ENCODE measurements at places on chromosomes 1 and 21.

DNA sequence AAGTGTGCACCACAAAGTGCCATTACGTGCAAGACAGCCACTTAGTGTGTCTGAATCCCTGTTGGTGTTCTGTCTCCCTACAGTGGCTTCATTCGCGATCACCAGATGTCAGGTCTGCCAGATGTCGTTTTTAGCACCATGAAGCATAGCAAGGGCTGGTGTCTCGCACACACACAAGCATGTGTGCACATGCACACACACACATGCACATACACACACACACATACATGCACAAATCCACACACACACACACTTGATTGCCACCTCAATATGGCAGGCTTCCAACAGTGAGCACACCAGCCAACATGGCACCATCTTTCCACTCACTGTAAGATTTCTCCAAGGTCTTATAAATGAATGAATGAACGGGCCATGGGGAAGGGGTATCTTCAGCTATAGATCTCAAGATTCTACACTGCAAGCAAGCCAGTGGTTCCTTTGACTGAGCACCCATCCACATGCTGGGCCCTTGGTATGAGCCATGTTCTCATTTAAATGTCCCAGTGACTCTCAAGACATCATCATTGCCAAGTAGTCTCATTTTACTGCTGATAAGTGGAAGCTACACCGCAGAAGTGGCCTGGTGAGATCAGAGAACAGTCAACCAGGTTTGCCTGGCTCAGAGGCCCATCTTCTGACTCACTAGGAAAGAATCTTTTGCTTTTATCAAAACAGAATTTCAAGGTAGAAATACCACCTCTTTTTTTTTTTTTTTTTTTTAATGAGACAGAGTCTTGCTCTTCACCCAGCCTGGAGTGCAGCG lies 84.9 kb downstream of the SIM2 start:
- DNase-seq: no peak

- DNase-seq: no peak
Observed at GRCh38 chr1:150808846-150809245, 786 bp upstream of the CTSK start.

DNA sequence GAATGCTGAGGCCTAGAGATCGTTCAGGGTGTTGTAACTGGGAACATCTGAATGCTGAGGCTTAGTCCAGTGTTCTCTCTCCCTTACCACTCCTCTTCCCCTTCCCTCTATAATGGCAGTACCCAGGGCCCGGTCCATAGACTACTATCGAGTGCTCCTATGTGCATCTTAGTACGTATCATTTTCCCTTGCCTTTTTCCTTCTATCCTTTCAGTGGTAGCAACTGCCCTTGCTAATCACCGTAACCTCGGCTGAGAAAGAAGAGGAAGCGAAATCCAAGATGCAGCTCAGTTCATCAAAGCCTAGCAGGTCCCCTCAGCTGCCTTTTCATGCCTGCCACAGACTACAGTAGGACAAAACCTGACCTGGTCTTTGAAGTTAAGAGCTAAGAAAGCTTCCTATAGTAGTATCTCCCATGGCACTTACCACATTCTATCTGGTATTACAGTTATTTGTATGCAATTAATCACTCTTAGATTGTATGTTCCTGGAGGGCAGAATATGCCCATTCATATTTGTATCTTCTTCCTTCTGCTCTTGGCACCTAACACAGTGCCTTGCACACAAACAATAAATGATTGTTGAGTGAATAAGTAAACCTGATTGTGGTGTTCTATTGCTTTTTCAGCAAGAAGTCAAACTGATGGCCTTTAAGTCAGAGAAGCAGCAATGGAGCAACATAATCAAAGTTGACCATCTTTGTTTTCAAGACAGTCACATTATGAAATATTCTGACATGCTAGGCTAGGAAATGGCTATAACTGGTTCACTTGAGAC lies 22.4 kb downstream of the CNIH4 start:
- DNase-seq: no peak

- DNase-seq: no peak
Observed at GRCh38 chr1:209587789-209588188, 4.3 kb downstream of the CAMK1G start.

DNA sequence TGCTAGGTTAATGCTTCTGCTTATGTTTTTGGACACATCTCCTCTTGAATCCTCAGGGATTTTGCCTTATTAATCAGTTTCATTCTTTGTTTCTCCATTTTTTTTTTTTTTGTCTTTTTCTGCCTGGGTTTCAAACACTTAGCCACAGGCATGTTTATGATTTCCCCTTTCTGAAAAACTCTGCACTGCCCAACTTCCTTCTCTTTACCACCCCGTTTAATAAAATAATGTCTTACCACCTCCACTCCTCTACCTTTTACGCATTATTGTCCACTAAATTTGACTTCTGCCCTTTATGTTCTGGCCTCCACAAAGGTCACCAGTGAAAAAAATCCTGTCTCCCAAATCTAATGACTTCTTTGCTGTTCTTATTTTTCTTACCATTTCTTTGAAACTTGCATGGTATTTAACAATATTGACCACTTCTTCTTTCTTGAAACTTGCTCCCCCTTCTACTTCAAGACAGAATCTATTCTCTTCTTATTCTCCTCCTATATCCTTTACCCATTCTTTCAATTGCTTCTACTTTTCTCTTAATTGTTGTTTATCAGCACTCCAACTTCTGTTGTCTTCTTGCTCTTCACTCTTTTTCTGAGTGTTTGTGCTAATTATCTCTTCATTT lies 150.3 kb downstream of the TNFSF18 start:
- no peak for DNase-seq
